Foreskin fibroblast (primary cell): ENCODE measurements at places on chromosomes 1 and 21.

DNA sequence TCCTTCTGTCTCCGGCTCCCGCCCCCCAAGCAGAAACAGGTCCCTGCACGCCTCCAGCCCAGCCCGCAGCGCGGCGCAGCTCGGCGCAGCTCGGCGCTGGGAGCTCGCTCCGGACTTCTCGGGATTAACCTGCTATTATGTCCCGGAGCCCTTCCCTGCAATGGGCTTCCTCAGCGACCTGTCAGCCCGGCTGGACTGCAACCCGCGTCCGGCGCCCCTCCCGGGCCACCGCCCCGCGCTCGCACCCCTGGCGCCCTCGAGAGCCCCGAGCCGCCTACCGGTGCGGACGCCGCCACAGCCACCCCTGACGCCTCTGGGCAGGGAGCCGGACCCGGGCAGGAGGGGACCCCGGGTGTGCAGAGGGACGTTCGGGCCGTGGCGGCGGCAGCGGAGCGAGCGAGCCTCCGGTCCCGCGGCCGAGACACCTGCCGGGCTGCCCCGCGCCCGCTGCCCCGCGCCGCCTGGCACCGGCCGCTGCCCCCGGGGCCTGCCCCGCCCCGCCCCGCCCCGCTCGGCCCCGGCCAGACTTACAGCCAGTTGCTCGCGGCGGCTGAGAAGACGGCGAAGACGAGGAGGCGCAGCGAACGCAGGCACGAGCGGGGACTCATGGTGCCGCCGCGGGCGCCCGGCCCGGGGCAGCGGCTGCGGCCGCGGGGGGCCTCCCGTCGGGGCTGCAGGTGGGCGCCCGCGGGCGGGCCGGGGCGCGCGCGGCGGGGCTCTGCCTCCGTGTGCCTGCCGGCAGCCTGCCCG is 407 bp downstream of the WNT4 start:
- peak; percentile 73 for DNase-seq

GRCh38 chr1:185038813-185039376 is 6.5 kb upstream of the RNF2 start:
- DNase-seq: no peak

DNA sequence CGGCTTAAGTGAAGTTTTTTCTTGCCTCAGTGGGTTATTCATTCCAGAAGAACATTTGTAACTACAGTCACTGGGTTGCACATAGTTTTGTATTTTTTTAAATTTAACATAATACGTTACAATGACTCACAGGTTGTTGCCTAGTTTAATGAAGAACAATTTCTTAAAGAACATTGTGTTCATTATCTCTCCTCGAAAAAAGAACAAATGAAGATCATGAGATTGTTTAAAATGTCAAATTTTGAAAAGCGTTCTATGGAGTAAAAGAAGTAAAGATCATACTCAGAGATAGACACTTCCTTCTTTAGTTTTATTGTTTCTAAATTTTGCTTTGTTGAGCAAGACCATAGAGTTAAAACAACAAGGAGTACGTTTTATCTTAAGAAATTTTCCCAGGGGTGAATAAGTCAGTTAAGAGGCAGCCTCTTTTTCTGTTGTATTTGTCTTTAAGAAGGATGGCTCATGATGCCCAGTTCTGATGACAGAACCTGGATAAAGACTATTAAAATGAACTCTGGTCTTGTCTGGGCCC is 10.5 kb upstream of the SLAMF1 start:
- DNase-seq: no peak

- DNase-seq: no peak
Observed at GRCh38 chr1:108716437-108717230, 3.9 kb downstream of the FNDC7 start.

DNA sequence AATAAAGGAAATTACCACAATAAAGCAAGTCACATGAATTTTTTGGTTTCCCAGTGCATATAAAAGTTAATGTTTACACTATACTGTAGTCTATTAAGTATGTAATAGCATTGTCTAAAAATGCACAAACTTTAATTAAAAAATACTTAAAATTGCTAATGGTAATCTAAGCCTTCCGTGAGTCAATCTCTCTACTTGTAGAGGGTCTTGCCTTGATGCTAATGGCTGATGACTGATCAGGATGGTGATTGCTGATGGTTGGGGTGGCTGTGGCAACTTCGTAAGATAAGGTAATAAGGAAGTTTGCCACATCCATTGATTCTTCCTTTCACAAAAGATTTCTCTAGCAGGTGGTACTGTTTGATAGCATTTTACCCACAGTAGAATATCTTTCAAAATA is 466.6 kb upstream of the PROX1 start:
- no peak for DNase-seq

- DNase-seq: no peak
Observed at GRCh38 chr1:38690790-38691449, 168.7 kb downstream of the RRAGC start.

DNA sequence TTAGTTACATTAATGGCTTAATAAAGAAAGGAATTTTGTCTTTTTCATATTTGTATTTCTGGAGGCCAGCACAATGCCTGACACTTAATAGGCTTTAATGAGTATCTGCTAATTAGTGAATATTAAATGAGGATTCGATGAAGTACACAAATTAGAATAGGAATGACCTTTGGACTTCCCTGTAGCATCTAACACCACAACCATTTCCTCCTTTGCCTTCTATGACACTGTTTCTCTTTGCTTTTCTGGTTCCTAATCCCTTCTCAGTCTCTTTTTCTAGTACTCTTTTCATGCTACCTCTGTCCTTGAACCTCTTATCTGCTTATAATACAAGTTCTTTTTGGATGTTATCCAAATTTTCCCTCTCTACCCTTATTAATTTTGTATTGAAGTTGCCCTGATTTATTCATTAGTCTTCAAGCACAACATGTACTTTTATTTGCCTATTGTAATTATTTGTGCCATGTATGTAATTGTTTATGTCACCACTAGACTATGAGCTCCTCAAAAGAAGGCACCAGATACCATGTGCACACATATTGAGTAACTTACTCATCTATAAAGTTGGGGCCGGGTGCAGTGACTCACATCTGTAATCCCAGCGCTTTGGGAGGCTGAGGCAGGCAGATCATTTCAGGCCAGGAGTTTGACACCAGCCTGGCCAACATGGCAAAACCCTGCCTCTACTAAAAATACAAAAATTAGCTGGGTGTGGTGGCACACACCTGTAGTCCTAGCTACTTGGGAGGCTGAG is 23.8 kb downstream of the RPS27 start:
- DNase-seq: peak; percentile 86

- DNase-seq: no peak
Observed at GRCh38 chr1:200302192-200302920, 107.5 kb downstream of the ZNF281 start.

DNA sequence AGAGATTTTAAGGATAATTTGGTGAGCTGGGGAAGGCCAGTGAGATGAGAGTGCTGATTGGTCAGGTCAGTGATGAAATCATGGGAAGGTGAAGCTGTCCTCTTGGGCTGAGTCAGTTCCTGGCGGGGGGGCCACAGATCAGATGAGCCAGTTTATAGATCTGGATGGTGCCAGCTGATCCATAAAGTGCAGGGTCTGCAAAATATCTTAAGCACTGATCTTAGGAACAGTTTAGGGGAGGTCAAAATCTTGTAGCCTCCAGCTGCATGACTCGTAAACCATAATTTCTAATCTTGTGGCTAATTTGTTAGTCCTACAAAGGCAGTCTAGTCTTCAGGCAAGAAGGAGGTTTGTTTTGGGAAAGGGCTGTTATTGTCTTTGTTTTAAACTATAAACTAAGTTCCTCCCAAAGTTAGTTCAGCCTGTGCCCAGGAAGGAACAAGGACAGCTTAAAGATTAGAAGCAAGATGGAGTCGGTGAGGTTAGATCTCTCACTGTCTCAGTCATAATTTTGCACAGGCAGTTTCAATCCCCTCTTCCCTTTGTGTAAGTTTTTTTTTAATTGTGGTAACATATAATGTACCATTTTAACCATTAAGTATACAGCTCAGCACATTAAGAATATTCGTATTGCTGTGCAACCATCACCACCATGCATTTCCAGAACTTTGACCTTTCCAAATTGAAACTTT is 39.4 kb downstream of the PTAFR start:
- DNase-seq: peak; percentile 76

GRCh38 chr1:15090373-15090772 is 63.2 kb upstream of the TMEM51 start:
- no peak for DNase-seq

DNA sequence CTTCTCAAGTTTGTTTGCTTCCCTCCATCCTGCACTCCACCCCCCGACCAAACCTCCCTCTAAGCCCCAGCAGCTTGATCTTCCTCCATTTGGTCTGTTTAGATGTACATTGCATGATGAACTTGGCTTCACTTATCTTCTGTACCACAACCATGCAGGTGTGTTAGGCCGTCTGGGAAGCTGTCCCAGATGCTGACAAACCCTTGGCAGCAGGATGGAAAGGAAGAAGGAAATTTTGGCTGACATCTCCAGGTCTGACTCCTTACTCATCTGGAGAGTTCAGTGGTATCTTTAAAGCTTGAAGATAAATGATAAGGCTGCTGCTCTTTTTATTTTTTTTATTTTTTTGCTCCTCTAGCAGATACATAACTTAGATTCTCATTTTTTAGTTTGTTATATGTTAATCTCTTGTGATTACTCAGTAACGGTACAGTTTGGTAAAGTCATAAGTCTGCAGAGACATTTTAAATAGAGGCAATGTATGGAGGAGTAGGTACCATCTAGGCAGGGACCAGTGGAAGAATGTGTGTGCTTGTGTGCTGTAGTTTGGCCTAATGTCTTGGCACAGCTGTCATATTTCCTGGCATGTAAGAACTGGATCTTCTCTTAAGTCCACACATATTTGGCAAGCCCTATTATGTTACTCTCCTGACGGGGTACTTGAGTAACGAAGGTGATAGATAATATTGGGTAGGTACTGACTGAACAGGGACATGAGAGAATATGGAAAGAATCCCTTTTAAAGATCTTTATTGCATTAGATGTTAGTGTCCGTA is 79.7 kb downstream of the CACHD1 start:
- DNase-seq: no peak

DNA sequence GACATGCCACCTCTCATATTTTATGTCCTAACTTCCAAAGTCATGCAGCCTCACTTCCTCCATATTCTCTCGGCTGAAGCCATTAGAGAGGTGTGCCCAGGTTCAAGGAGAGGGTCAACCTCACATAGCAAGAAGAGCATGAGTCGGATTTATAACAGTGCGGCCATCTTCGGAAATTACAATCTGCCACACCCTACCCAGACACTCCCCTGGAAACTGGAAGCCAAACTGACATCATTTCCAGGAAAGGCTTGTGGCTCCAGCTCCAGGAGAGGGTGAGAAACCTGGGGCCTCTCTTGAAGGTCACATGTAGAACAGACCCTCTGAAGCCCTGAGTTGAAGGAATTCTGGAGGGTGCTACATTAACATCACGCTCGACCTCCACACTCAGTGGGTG is 73.5 kb downstream of the RRAGC start:
- no peak for DNase-seq

- no peak for DNase-seq
Observed at GRCh38 chr1:31040038-31040437, 25.5 kb downstream of the PUM1 start.

- no peak for DNase-seq
Observed at GRCh38 chr1:39297551-39297950, 93.1 kb downstream of the MACF1 start.

DNA sequence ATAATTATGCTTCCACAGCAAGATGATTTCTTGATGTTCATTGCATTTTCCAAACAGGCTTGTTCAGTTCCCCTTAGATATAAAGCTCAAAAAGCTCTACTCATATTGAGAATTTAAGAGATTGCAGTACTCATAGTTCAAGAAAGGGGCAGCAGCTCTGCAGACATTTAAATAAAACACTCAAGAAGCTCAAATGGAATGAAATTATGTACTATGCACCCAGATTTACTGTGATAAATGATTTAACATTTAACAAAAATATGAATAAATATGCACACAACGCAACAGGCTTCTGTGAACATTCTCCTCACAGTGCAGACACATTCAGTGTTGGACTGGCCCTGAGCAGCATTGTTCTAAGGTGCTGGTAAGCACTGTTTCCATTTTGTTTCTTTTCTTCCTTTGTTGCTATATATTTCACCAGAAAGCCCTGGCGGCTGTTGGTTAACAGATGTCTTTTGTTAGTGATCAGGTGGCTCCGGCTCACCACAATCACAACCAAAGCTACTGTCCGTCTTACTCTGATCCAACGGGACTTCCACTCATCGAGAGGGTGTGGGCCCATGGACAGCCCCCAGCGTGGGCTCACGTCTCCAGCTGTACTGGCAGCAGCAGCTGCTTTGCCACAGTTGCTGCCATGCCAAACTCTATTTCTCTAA is 1440.3 kb downstream of the NCAM2 start:
- no peak for DNase-seq

DNA sequence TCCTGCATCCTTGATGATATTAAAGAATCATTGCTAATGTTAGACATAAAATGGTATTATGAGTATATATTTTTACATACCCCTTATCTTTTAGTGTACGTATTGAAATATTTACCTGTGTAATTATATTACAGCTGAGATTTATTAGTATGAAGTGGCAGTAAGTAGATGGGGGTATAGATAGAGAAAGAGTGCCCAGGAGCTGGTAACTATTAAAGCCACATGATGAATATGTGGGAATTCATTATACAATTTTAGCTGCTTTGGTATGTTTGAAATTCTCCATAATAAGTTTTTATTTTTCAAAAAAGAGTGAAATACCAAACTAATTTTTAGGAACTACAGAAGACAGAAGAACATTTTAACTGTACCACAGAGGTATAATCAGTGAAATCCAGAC is 339.0 kb downstream of the PLPP3 start:
- DNase-seq: no peak

- peak; percentile 31 for DNase-seq
Observed at GRCh38 chr1:94100785-94101612, 19.9 kb downstream of the ABCA4 start.

DNA sequence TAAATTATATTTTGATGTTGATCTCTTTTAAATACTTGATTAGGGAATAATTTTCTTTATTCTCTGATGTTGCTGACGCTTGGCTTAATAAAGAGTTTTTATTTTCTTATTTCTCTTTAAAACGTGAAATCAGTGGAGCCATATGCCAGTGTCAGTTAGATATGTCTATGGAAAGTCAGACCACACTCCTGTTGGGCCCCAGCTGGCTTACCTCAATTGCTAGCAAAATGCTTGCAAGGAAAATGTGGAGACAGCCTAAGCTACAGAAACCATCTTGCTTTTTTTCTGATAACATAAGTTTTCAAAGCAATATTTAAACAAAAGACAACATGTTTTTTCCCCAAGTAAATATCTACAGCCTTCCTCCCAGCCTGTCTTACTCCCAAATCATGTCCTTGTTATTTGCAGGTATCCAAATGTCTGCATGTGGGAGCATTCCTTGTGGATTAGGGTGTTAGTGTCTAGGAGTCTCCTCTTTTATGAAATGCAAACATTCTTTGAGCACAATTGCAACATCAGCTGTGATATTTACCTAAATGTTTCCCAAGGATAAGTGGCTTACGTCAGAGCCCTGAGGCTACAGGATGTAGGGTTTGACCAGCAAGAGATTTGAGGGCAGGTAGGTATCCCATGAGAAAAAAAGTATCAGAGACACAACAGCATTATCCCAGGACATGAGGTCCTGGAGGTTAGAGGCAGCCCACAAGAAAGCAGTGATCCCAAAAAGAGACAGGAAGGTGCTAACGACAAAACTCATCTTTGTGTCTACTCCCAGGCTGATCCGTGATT is 117.2 kb upstream of the KCNJ15 start:
- DNase-seq: peak; percentile 26

- no peak for DNase-seq
Observed at GRCh38 chr1:25563330-25564215, 20.2 kb downstream of the LDLRAP1 start.

GRCh38 chr1:207789792-207790787 is 38.2 kb downstream of the CD46 start:
- DNase-seq: no peak
